H9 (cell line): ENCODE measurements at places on chromosomes 6 and 20. TPM values are rescaled to one million over a fixed set of nuclear protein-coding genes. Genes with fewer than 3 reads are reported as not detected.

- no peak for DNase-seq
Measured at GRCh38 chr6:14595751-14596150, 478.2 kb downstream of the CD83 start.

DNA sequence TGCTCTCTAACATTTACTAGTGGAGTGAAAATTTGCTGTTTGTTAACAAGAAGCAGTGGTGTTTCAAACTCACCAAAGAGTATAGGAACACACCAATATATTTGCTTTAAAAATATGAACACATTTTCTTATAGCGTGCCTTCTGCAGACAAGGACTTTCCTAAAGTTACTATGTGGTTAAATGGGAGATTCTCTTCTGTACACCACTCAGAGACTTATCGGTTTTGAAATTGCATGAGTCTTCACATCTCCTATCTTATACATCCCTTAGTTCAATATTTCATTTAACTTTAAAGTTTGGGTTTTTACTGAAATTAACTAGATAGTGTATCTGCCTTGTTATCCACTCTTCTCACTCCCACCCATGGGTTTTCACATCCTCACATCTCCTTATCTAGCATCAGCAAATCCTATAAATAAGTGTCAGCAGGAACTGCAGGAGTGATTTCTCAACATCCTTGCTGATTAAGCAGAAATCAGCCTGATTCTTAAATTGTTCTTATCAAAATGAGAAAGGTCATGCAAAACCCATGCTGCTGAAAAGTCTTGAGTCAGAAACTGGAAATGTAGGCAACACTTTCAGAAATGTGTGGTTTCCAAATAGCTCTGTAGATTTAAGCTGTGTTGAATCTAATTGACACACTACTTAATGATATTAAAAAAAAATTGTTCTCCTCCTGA lies 1075.6 kb upstream of the GJE1 start:
- no peak for DNase-seq

PDYN gene
- 0.59 and 0.63 TPM in 2 replicates for total RNA-seq

VWA7 gene
- 2.5 TPM in 2 replicates for total RNA-seq

OLIG3 gene
- 0.22 and 0.42 TPM in 2 replicates for total RNA-seq
